Common myeloid progenitor, CD34-positive (primary cell): ENCODE measurements at places on chromosomes 7 and 10.
A peak's percentile ranks its signal among the peaks of the same experiment; 100 is the strongest.

- H3K27me3 ChIP-seq = no peaks in the 10 kb centered on the region
- no peak overlapping the region for H3K4me3 ChIP-seq
- no peak for DNase-seq
These were observed 23.5 kb downstream of the YKT6 start for GRCh38 chr7:44224080-44224973.

- no peak overlapping the region for H3K27ac ChIP-seq
- no peak overlapping the region for H3K4me3 ChIP-seq
- H3K36me3 ChIP-seq = no peaks in the 10 kb centered on the region
- H3K4me1 ChIP-seq = no peaks in the 10 kb centered on the region
- DNase-seq = peak; percentile 10
- H3K27me3 ChIP-seq = no peaks in the 10 kb centered on the region
These were observed 546.9 kb downstream of the KCNMA1 start for GRCh38 chr10:77090381-77091356.

DNA sequence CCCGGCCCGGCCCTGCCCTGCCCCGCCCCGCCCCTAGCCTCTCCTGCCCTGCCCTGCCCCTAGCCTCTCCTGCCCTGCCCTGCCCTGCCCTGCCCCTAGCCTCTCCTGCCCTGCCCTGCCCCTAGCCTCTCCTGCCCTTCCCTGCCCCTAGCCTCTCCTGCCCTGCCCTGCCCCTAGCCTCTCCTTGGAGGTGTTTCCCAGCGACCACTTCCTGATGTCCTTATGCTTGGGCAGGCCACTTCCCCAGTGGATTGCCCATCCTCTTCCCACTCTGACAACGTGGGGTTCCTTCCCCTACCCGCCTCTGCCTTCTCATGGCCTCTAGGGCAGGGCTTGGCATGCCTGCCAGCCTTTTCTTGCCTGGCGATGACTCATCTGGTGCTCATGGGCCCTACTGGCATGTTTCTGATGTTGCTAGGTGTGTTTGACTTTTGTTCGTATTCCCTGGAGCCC lies 21.2 kb downstream of the PRXL2A start:
- H3K36me3 ChIP-seq = peaks cover 23% of the 10 kb centered on the region
- H3K27me3 ChIP-seq = no peaks in the 10 kb centered on the region
- no peaks in the 10 kb centered on the region for H3K4me1 ChIP-seq
- no peak for DNase-seq

- no peaks in the 10 kb centered on the region for H3K4me1 ChIP-seq
- H3K27me3 ChIP-seq = no peaks in the 10 kb centered on the region
- H3K27ac ChIP-seq = no peak overlapping the region
- DNase-seq = no peak
- peaks cover 2% of the 10 kb centered on the region for H3K36me3 ChIP-seq
These were observed 34.5 kb downstream of the DOCK1 start for GRCh38 chr10:126939706-126940105.

GRCh38 chr10:123357421-123357930 lies 203.3 kb downstream of the BUB3 start:
- no peak overlapping the region for H3K27ac ChIP-seq
- no peak overlapping the region for H3K4me3 ChIP-seq
- no peak for DNase-seq
- H3K4me1 ChIP-seq = no peaks in the 10 kb centered on the region

GRCh38 chr10:78658645-78659597 lies 409.8 kb upstream of the ZMIZ1 start:
- no peaks in the 10 kb centered on the region for H3K27me3 ChIP-seq
- H3K36me3 ChIP-seq = no peaks in the 10 kb centered on the region
- H3K27ac ChIP-seq = no peak overlapping the region
- no peak overlapping the region for H3K4me3 ChIP-seq
- peak; percentile 20 for DNase-seq

DNA sequence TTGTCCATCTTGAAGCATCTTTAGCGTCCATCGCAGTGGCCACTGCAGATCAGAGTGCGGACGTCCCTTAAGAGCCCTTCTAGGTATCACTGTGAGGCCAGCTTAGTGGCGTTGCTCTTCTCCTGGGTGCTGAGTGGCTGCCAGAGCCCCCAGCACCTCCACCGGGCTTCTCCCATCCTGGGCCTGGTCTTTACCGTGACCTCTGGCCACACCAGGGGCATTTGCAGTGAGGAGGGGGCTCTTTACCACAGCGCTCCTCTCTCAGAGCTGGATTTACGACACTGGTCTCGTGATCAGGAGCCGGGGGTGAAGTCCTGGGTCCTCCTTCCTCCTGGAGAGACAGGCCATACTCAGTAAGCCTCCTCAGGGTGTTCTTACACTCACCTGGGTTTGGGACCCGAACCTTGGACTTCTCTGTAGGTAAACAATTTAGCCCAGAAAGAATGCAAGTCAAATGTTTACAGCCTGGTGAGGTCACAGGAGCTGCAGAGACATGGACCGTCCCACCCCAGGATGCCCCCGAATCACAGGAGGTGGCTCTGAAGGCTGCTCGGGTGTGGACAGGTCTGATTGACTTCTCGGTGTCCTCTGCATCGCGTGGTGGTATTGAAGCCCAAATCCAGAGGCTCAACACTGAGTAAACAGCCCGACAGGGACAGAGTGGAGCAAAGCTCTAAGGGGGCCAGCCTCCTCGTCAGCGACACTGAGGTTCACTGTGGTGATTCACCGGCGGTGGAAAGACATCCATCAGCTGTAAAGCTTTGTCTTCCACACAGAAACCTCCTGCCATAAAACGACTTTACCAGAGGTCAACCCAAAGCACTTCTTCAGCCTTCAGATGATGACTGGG lies 33.0 kb downstream of the JAKMIP3 start:
- no peak overlapping the region for H3K4me3 ChIP-seq
- DNase-seq = no peak
- no peak overlapping the region for H3K27ac ChIP-seq

GRCh38 chr7:27359181-27360125 lies 116.9 kb downstream of the EVX1 start:
- no peak for DNase-seq
- no peak overlapping the region for H3K4me3 ChIP-seq
- H3K27me3 ChIP-seq = no peaks in the 10 kb centered on the region
- H3K4me1 ChIP-seq = no peaks in the 10 kb centered on the region

DNA sequence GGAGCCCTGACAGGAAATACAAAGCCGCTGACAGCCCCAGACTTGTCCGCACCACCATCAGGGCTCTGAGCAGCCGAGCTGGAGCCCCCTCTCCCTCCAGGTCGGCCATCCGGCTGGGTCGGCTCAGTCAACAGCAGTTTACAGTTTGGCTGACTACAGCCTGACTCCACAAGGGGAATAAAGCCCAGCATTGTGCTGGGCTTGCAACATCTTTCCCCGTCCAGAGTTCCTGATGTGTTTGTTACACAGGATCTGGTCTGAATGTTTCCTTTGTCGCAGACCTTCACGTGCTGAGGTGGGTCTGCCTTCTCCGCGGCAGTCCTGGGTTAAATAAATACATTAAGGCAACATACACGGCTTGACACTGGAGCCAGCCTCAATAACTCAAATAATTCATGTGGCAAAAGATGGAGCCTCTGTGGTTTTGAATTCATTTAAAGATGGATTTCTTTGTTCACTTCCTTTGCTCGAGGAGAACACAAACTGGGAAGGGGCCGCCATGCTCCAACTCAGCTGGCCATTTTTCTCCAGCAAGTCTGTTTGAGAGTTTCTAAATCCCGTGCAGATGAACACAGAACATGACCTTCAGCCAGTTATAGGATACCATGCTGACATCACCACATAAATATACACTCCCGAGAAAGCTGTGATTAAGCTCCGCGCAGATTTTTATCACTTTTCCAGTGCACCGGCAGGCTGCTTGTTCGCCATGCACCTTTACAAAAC lies 192.1 kb downstream of the WDR11 start:
- no peaks in the 10 kb centered on the region for H3K4me1 ChIP-seq
- H3K4me3 ChIP-seq = no peak overlapping the region
- no peak overlapping the region for H3K27ac ChIP-seq
- H3K27me3 ChIP-seq = peaks cover 4% of the 10 kb centered on the region
- no peak for DNase-seq

DNA sequence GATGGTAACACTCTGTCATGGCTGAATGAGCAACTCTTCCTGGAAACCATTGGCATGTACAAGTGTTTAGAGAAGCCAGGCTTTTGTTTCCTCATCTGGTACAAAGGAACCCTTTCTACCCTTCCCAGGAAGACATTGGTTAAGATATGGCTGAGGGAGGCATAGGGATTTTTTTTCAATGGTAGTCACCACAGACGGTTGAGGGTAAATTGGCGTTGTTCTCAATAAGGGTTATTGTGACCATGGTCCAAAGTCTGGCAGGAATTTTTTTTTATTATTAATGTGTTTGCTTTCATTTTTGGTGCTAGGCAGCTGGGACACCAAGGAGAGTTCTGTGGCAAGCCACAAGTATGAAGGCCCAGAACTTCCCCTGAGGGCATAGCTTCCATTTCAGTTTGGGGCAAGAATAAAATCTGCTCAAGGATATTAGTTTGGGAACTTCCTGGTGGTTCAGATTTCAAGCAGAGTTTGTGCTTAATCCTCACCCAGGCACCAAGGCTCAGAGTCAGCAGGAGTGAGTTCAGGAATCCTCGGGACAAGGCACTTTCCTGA lies at the start of gene PLEKHS1:
Gene PLEKHS1, plus strand, starts transcription at position 502 of the 552 bp plus-strand sequence. CDS start 3,596 bp downstream, outside the sequence.
- DNase-seq = no peak
- H3K27me3 ChIP-seq = no peaks in the 10 kb centered on the region
- no peak within 1 kb of the TSS for H3K27ac ChIP-seq
- H3K36me3 ChIP-seq = no peaks in the 10 kb centered on the region
- H3K4me1 ChIP-seq = peaks cover 9% of the 10 kb centered on the region

DNA sequence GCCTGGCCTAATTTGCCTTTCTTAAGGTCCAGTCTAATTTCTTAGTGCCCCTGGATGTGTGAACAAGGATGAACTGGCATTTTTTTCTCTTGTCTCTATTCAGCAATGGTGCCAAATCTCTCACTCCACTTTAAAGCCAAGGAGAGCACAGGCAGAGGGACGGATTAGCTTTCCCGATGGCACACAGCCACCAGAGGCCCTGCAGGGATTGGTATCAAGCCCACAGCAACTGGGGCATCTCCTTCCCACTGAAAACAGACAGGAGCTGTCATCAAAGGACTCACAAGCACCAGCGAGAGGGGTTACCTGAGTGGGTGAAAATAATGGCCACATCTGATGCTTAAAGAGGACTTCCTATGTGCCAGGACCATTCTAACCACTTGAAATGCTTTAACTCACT lies 83.1 kb downstream of the ITIH5 start:
- H3K27me3 ChIP-seq = no peaks in the 10 kb centered on the region
- DNase-seq = no peak
- H3K4me1 ChIP-seq = no peaks in the 10 kb centered on the region
- no peak overlapping the region for H3K4me3 ChIP-seq

GRCh38 chr7:84611391-84611790 lies 416.8 kb upstream of the SEMA3A start:
- H3K36me3 ChIP-seq = no peaks in the 10 kb centered on the region
- DNase-seq = no peak
- no peaks in the 10 kb centered on the region for H3K27me3 ChIP-seq

GRCh38 chr7:7793249-7793648 lies 74.8 kb upstream of the RPA3 start:
- no peaks in the 10 kb centered on the region for H3K36me3 ChIP-seq
- no peaks in the 10 kb centered on the region for H3K4me1 ChIP-seq
- H3K4me3 ChIP-seq = no peak overlapping the region
- no peak overlapping the region for H3K27ac ChIP-seq
- no peaks in the 10 kb centered on the region for H3K27me3 ChIP-seq
